ENCODE measurements at places on chromosomes 6 and 20.

- no peak for DNase-seq
Measured at GRCh38 chr20:2865630-2866029, 7.7 kb upstream of the PTPRA start.

GRCh38 chr6:31940256-31940664 lies 5.6 kb upstream of the CFB start:
- DNase-seq: no peak

- DNase-seq: no peak
Measured at GRCh38 chr6:157761331-157761921, 61.6 kb upstream of the SNX9 start.

- DNase-seq: no peak
Measured at GRCh38 chr6:15581751-15582150, 81.1 kb downstream of the DTNBP1 start.

GRCh38 chr20:33871362-33871761 lies 60.2 kb downstream of the CHMP4B start:
- no peak for DNase-seq

DNA sequence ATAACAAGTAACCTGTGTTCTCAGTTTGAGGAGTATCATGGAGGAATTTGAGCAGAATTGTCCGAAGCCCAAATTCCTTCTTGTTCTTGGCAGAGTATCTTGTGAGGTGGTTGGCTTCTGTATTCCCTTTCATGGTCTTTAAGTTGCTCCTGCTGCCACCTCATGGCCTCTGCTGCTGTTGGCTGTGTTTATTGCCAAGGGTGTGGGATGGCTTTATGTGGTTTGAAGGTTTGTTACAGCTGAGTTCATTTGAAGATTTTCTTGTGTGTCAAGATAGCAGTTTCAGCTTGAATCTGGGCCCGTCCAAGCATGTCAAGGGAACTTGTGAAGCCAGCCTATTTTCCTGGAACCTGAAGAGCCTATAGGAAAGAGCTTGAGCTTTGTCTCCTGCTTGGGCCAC lies 20.2 kb upstream of the TTK start:
- no peak for DNase-seq

DNA sequence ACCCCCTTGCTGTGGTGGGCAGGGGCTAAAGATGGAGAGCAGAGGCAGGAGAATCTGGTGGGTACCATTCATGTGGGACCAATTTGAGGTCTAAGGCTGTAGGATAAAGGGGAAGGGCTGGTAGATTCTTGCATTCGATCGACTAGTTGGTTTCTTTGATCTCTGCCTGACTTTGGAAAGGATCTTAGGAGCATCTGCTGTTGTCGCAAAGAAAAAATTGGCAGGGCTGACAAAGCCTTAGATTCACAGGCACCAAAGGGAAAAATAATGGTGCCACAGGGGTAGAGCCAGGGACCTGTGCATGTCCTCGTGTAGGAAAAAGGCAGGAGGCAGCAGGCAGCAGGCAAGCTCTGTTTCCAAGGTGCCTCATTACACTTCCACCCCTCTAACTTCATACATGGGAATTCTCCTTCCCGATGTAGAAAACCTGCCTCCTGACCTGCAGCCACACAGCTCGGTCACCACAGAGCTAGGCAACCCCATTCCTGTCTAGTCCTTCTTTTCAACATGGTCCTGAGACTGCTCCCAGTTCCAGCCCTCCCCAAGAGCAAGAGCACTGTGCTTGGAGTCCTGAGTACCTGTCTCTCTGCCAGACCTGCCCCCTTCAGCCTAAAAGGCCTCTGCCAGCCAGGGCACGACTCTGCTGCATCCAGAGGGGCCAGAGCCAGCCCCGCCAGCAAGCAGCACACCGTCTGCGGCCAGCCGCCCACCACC lies 71.9 kb downstream of the FGD2 start:
- no peak for DNase-seq

DNA sequence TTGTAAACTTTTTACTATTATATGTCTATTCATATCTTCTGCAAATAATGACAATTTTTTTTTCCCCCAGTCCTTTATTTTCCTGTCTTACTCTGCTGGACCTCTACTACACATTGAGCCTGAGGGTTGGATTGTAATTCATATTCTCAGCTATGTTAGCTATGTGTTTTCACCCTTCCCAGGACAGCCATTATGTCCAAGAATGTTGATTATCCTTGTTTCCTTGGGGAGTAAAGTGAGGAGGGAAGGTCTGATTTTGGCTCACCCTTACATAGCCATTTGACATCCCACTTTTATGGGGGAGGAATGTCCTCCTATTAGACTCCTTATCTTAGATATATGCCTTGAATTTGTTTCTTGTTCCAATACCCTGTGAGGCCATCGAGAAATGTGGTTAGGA lies 17.6 kb upstream of the TBC1D32 start:
- no peak for DNase-seq

DNA sequence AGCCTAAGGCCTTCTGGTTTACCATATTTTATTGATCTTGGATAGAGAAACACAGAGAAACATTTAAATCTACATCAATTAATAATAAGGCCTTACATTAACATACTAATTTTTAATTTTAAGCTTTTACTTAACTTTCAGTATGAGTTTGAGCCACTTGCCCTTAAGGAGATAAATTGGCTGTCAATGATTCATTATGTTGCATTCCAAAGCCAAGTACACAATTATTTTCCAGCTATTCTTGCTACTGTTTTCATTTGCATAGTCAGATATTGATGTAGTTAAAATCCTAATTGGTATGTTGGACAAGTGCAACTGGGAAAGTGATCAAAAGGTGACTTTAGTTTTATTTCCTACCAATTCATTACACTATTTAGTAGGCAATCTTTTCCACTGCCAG lies 58.2 kb downstream of the MOCS1 start:
- DNase-seq: no peak

GRCh38 chr6:165941249-165941775 lies 226.3 kb downstream of the TBXT start:
- no peak for DNase-seq

DNA sequence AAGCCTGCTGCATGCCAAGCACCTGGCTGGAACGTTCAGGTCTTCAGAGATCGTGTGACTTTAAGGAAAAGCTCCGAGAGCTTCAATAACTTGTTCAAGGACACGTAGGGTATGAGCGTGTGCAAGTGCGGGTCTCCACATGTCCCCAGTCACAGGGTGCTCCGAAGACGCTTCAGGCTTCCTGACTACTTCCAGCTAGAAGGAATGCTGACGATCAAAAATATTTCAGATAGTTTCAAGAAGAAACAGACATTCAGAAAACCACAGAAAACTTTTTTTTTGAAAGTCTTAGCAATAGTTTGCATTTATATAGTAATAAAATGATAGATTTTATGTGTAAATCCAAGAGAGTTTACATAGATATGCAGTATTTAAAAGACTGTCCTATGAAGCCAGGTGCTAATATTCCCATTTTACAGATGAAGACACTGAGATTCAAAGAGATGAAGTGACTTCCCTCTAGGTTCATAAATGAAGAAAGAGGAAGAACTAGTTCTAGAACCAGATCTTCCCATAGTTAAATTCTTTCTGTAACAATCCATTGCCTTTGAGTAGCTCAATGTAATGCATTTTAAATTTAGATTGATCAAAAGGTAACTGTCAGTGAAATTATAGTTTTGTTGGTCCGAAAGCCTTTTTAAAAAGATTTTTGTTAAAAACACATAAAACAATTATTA lies 247.6 kb downstream of the MYLK4 start:
- no peak for DNase-seq

GRCh38 chr6:24154121-24154520 lies 28.1 kb downstream of the NRSN1 start:
- no peak for DNase-seq

DNA sequence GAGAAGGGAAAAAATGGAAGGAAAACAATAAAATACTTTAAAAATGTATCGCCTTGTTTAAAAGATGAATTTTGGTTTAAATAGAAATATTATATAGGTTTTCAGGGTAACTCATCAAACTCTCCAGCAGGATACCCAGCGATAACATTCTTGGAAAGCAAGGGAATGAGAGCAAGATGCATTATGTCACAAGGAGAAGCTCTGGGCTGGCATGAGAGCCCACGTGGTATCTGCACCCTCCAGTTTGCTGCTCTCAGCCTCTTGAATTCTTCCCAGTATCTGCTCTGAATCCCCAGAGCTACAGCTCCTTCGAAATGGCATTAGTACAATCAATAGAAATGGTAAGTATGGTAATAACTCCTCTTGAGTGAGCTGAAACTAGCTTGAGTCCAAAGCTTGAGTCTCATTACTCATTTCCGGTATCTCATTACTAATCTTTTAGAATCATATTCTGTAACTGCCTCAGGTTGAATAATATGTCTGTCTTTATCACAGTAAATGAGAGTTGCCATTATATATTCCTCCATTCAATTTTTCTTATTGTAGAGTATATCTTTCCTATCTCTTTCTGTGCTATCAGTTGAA lies 4.9 kb upstream of the TMEM242 start:
- no peak for DNase-seq

DNA sequence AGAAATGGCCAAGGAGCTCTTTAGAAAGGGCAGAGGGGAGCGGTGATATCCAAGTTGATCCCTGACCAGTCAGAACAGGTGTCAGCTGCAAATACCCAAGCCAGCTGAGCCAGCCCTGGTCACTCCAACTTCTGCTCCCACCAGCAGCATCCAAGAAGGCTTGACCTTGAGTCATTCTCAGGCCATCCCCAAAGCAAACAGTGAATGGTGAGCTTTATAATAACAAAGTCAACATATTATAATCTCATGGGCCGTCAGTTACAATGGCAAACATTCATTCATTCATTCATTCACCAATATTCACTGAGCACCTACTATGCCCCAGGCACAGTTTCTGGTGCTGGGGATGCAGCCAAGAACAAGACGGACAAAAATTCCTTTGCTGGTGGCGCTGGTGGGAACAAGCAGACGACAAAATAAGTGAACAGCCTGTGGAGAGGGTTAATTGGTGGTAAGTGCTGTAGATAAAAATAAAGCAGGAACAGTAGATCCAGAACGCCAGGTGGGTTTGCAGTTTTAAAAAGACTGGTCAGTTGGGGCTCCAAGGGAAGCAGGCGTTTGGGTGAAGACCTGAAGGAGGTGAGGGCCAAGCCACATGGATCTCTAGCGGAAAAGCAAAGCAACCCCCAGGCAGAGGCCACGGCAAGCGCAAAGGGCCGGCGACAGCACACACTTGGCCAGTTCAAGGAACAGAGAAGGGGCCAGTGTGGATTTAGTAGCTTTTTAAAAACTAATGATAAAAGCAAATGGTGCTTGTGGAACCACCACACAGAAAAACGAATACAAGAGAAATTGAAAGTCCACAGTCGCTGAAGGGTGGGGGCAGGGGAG lies 131.8 kb upstream of the PTPN1 start:
- no peak for DNase-seq

DNA sequence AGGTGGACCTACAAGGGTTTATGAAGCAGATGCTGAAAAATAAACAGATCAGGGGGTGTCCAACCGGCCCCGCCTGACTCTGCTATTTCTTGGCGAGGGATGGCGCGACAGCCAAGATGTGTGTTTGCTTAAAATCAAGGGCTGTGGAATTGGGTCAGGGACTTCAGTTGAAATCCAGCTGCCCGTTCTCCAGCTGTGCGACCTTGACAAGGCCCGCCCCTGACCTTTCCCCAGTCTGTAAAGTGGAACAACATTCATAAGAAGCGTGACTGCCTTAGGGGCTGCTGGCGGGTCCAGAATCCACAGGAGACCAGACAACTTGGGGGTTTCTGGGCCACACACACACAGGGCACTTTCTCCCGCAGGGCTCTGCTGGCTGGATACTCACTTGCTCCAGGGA lies 517.5 kb downstream of the PREX1 start:
- DNase-seq: no peak

- DNase-seq: no peak
Measured at GRCh38 chr6:38020593-38020992, 201.1 kb downstream of the ZFAND3 start.

DNA sequence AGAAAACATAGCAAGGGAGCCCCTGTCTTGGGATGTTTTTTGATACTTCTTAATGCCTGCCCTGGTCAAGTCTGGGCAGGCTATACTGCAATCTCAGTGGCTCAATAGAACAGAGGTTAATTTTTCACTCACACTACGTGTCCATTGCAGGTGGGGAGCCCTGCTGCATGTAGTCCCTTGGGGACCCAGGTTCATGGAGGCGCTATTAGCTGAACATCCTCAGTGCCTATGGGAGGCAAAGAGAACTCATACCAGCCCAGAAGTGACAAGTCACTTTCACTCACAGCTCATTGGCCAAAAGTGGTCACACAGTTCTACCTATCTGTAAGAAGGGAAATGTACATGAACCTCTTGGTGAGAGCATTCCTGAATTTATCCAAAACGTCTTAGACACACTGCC lies 23.2 kb downstream of the CGA start:
- DNase-seq: no peak

DNA sequence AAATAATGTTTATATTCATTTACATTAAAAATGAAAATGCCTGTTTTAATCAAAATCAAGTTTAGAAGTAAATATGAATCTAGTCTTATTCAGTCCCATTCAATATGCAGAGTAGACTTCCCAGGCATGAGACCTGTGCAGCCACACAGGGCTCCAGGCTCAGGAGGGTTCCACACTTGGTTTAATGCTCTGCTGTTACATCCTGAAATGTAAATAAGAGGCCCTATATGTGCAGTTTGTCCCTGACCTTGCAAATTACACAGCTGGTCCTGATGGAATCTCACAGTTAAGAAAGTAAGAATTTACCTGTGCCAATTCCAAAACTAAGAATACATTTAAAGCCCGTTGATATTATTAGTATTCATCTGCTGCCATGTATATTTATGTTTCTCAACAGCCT lies 79.4 kb downstream of the ARHGAP18 start:
- DNase-seq: no peak

DNA sequence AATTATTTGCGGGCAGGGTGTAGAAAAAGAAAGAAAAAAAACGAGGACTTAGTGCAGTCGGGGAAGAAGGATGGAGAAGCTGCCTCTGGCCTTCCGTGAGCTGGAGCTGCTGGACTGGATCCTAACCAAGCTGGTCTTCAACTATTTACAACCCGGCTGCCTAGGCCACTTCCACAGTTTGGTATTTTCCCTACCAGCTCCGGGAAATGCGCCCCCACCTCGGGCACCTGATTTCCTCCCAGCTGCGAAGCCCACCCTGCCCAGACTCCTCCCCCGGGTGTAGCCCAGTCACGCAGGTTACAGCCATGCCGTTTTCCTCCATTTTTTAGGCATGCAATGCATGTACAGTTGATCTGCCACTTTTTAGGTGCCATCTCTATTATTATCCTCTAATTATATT lies 21.2 kb downstream of the THEMIS start:
- DNase-seq: peak; percentile 25

DNA sequence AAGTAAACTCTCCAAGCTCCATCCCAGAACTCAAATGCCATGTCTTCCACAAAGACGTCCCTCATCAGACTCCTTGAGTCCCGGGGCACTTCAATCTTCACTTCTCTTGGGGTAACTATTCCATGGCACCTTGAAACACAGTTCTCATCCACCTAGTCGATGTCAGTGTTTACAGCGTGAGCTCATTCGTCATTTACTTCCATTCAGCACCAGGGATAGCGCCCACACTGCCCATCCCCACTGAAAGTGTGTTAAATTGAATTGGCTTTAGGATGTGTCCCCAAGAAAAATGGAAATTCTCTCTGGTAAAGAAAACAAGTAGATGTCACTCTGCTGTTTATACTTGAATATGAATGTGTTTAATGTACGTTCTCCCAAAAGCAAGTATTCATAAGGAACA lies 31.3 kb downstream of the KCNK15 start:
- no peak for DNase-seq

- no peak for DNase-seq
Measured at GRCh38 chr20:54048891-54049545, 21.4 kb downstream of the BCAS1 start.

- no peak for DNase-seq
Measured at GRCh38 chr20:63466861-63467260, 5.6 kb downstream of the KCNQ2 start.

Measured in hippocampal formation (tissue), 2 donors.